ENCODE measurements at places on chromosomes 5 and 9.

- DNase-seq, result no peak
Observed at GRCh38 chr9:135523521-135524129, 2.4 kb downstream of the LCN1 start.

GRCh38 chr5:59621477-59621876 is 272.0 kb downstream of the PDE4D start:
- no peak for DNase-seq

DNA sequence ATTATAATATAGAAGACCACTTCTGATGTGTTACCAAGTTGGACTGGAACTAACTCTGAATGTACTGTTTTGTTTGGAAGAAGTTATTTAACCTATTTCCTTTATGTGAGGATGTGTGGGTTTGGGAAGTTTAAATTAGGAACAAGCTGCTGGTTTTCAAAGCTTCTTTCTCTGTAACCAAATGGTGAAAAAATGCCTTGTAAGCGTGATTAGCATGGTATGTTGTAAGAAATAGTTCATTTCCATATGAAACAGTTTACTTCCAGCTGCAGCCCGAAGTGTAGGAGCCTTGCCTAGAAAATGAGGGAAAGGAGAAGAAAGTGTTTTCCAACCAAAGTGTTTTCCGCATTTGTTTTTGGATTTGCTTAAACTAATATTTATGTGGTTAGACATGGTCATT is 36.0 kb downstream of the TTC1 start:
- DNase-seq, result no peak

DNA sequence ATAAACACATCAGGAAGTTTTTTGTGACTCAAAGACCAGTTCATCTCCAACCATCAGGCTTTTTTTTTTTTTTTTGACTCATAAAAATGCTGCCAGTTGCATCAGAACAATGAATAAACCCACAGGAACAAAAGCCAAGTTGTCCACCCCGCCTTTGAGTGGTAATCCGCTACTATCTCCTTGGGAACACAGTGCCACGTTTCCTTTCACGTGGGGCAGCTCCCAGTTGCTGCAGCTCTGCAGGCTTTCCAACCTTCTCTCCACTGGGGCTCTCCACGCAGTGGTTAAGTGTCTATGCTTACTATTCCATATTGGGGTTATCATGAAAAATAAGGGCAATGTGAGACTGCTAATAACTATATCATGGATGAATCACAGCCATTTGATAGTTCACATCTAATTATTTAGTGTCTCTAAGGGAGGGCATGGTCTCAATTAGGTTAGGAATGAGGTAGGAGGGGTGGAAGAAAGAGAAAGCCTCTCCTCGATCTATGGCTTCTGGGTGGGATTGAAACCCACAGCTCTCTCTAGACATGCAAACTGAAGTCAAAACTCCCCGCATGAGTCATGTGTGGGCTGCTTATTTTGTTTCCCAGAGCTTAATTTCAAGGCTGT is 55.8 kb upstream of the ACTBL2 start:
- no peak for DNase-seq

DNA sequence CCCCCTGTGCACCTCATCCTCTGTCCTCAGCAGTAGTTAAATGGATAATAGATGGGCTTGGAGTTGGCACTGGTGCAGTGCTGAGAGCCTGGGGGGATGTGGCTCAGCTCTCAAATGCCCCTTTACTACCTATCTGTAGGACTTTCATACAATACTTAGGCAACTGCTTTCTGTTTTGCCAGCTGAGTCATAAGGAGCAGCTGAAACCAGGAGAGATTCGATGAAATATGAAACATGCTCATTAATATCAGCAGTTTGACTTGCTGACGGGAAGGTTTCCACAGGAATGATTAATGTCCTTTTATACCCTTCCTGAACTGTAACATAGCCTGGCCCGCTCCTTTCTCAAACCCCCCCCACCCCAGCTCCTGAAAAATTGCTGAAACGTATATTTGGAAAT is 142.6 kb downstream of the SAXO1 start:
- DNase-seq, result no peak

GRCh38 chr5:6565492-6565891 is 67.4 kb downstream of the NSUN2 start:
- no peak for DNase-seq

DNA sequence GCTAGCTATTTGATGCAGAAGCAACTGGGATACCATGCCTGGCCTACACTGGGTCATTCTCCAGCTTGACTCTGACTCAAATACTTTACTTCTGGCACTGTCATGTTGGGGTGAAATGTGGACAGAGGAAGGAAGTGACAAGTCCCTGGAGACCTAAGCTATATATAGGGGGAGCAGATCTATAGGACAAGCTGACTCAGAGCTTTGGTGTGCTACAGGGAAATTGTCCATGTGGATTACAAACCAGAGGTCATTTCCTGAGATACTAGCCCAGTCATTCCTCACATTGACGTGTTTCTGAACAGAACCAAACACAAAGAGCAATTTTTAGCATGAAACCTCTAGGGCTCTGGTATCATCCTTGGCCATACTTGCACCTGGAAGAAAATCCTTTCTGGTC is 531.6 kb upstream of the CLINT1 start:
- no peak for DNase-seq

DNA sequence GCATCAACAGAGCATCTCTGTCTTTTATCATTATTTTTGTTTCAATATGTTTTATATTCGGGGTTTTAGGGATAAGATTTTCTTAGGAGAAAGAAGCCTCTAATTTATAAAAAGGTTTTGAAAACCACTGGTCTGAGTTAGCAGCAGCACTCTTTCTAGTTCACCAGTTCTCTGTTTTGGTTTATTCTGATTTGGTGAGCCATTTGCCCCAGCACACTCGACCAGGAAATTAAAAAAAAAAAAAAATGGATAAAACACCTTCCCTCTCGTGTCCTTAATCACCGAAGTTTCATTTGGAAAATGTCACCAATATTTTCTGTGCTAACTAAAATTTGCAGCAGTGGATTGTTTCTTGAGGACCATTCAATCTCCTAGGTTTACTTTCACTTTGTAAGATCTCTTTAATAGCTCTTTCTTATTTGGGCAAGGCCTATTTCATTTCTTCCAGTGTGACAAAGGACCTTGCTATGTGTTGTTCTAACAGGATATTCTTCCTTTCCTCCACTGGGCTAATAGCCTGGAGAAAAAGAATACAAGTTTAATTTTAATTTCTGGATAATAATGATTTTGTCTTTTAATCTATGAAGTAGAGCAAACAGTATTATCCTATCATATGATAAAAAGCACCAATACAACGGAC is 57.8 kb upstream of the ANXA1 start:
- DNase-seq, result no peak

- no peak for DNase-seq
Observed at GRCh38 chr5:145948921-145949320, 12.5 kb downstream of the SH3RF2 start.

- DNase-seq, result no peak
Observed at GRCh38 chr9:9771314-9771713, 841.5 kb downstream of the PTPRD start.

GRCh38 chr9:16230731-16231130 is 639.7 kb downstream of the BNC2 start:
- no peak for DNase-seq

DNA sequence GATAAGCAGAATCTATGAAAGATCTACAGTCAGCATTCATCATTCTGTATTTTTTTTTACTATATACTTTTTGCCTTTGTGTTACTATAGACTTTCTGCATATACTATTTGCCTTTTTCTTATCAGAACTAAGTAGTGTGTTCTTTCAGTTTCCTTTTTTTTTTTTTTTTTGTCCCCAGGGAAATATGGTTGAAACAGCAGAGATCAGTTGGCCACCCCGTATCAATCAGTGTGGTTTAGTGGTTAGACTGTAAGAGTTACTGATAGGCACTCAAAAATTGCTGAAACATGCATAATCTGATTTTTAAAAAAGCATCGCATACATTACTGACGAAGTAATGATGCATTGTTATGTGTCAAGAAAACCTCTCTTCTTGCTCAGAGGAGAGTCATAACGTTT is 990.8 kb upstream of the EDIL3 start:
- DNase-seq, result no peak

DNA sequence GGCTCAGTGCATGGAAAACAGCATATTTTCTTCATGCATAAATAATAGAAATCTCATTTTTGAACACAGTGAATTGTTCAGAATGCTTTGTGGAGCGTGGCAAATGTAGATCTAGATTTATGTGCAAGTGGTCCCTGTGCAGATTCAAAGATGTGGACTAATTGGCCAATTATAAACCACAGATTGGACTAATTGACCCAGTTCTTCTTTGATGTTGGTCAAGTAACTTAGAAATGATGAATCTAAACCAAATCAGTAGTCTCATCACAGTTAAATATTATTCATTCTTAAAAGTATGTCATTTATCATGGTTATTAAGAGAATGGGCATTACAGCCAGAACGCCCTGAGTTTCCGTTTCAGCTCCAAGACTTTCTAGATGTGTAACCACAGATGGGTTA is 11.7 kb upstream of the PDE4D start:
- DNase-seq, result no peak

DNA sequence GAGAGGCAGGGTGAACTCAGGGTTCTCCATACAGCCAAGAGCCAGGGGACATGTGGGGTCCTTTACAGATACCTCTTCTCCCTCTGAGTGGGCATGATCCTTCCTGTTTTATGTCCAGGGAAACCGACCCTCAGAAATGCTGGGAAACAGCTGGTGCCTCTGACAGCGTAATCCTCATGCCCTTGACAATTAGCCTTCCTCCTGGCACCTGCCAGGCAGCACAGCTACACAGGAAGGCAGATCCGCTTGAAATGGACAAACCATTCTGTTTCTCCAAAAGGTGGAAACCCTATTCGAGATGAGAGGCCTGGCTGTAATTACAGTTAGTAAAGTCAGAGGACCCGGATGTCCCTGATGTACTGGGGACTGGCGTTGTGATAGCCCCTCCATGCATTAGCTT is 7.2 kb downstream of the ERGIC1 start:
- DNase-seq, result no peak

- no peak for DNase-seq
Observed at GRCh38 chr9:2634818-2635217, 13.2 kb downstream of the VLDLR start.

DNA sequence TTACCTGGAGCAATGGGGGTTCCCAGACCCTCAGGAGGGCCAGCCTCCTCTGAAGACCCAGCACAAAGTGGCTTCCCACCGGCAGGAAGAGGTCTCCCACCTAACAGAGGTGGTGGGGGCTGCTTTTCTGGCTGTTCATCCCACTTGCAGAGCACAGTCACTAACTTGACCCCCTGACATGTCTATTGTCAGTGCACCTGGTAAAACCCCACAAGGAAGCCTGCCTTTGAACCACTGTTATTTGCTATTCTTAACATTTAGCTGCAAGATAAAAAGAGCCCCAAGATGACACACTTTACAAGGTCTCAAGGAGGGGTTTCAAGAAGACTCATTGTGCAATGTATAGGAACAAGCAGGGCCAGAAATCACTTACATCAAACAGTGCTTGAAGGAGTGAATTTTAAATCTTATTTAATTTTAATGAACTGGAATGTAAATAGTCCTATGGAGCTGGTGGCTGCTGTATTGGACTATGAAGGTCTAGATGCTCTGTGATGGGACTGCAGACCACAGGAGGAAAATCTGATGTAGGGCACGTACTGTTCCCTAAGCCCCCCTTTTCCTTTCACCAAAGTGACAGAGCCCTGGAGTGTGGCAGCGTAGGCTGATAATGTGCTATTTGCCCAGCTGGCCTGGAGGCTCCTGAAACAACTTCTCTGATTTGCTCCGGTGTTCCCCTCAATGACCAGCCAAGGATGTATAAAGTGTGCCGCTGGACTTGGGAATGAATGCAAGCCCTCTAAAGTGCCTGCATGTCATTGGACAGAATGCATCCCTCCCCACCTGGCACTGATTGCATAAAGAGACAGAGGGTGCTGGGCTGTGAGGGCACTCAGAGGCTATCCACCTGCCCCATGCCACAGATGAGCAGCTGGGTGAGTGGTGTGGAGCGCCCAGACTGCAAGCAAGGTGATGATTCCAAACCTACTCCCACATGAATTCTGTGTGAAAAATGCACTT is 80.2 kb downstream of the PTPN3 start:
- DNase-seq, result no peak

DNA sequence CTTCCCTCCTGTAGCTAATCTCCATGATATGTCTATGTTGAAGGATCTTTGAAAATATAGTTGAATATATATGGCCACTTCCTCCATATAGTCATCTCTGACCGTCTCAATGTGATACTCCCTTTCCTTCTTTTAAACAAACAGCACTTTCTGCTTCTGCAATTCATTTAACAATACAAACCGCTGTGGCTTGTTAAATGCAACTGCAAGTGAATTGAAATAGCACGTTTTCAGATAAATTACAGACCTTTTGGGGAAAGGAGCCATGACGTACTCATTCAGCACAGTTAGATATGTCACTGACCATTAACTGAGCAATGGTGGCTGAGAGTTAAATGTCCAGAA is 82.5 kb downstream of the FBXO38 start:
- no peak for DNase-seq

GRCh38 chr5:130992095-130992494 is 173.0 kb downstream of the HINT1 start:
- no peak for DNase-seq

GRCh38 chr9:133821601-133822429 is 83.7 kb upstream of the SARDH start:
- no peak for DNase-seq

- DNase-seq, result no peak
Observed at GRCh38 chr5:91141642-91142041, 241.5 kb downstream of the ARRDC3 start.

- no peak for DNase-seq
Observed at GRCh38 chr5:151523335-151523734, 67.8 kb downstream of the FAT2 start.

- DNase-seq, result no peak
Observed at GRCh38 chr5:112886975-112887374, 25.9 kb downstream of the SRP19 start.

- DNase-seq, result no peak
Observed at GRCh38 chr5:12704955-12705354, 800.7 kb upstream of the CTNND2 start.

DNA sequence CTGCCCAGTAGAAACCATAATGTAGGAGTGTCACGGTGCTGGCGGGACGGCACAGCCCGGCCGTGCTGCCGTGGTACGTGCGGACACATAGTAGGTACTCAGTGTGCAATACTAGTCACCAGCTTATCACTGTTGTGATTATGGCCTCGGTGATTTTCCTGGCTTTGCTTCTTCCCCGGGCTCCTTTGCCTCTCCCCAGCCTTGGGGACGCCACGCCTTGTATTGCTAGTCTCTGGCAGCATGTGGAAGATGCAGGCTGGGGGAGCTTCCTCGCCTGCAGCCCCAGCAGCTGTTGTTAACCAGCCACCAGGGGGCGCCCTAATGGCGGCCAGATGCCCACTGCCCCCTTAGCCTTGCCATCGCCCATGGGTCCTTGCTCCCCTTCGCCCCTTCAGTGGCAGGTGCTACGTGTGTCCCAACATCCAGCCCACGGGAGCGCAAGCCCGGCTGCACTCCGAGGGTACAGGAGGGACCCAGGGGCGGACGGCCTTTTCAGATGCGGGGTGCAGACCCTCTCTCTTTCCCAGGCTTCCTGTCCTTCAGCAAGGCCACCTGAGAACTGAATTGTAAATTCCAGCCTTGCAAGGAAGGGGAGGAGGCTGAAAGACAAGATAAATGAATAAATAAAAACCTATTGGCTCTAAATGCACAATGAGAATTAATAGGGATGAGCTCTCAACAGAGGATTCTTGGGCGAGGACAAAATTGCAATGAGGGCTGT is 8.0 kb downstream of the NTNG2 start:
- no peak for DNase-seq

GRCh38 chr9:137023583-137023991 is 4.5 kb downstream of the ABCA2 start:
- DNase-seq, result no peak

Measured in nucleus accumbens (tissue), 56 donors.